Adrenal gland (tissue), 19 donors: ENCODE measurements at places on chromosomes 6 and 20. TPM values are rescaled to one million over a fixed set of nuclear protein-coding genes. Genes with fewer than 3 reads are reported as not detected.

Gene POPDC3
- polyA plus RNA-seq, result not detected

Gene C6orf58
- not detected for polyA plus RNA-seq

Gene ID1
- 19.8 TPM for polyA plus RNA-seq

Gene EYS
- polyA plus RNA-seq, result not detected

Gene AVP
- polyA plus RNA-seq, result not detected

Gene VSX1
- polyA plus RNA-seq, result 0.48 TPM

Gene MYT1
- polyA plus RNA-seq, result 8.5 TPM

Gene PSMG4
- 55.7 TPM for polyA plus RNA-seq

Gene ERMARD
- 151 TPM for polyA plus RNA-seq

Gene TGM2
- 46.9 TPM for polyA plus RNA-seq

Gene HLA-DQA1
- polyA plus RNA-seq, result 20.1 TPM

Gene C20orf202
- 0.40 TPM for polyA plus RNA-seq

Gene CD93
- polyA plus RNA-seq, result 8.0 TPM

Gene HMGCLL1
- 4.6 TPM for polyA plus RNA-seq
